ENCODE measurements at places on chromosomes 16 and 17.

DNA sequence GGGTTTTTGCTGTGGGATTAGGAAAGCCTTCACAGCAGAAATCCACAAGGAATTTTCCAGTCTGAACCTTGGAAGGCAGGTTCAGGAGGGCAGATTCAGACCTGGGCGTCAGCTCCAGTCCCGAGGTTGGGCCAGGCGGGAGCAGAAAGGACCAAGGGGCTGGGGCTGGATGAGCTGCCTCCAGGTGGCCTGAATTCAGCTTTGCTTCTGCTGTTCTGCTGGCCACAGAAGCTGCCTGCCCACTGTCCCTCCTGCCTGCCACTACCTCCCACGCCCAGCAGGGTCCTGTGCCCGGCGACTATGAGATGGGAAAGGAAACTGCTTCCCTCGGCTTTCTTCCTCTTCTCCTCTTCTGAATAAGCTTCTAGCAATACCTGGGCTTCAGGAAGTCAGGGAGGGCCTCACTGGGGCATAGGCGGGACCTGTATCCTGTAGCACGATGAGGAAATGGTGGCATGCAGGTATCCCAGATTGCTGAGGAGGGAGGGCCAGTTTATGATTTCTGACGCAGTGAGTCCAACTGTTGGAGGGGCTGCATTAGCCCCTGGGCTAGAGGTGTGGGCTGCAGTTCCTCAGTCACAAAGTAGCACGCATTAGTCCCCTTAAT lies 18.4 kb downstream of the TBX4 start:
- no peak for DNase-seq

DNA sequence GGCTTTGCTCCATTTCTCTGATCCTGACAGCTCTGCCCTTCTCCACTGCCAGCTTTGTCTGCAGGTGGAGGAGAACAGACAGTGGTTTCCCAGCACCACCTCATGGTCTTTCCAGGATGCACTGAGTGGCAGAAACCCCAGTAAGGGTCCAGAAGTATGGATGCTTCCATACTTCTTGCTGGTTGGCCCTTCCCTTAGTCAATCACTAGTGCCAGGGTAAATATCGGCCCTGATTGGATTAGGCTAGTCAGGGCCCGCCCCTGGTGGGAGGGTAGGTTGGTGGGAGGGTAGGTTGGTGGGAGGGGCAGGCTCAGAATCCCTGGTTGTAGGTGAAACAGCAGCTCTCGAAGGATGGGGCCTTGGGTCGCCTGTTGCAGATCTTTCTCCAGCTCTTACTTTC lies 10.2 kb downstream of the RNF213 start:
- peak; percentile 66 for DNase-seq

DNA sequence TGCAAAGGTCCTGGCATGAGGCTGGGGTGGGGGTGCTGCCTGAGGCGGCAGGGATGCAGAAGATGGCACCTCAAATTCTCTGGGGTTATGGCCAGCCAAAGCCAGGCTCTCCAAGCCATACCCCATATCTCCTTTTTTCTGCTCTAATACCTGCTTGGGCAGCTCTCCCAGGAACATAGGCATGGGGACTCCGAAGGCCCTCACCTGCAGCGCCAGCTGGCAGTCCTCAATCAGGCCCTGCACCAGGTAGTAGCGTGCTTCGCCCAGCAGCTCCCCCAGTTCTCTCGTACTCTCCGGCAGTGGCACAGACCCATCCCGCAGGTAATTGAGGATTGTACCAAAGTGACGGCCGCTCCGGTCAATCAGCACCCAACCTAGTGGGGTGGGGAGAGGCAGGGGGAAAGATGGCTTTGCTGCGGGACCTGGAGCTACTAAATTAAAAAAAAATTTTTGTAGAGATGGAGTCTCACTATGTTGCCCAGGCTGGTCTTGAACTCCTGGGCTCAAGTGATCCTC lies 3.0 kb downstream of the KCTD13 start:
- no peak for DNase-seq

DNA sequence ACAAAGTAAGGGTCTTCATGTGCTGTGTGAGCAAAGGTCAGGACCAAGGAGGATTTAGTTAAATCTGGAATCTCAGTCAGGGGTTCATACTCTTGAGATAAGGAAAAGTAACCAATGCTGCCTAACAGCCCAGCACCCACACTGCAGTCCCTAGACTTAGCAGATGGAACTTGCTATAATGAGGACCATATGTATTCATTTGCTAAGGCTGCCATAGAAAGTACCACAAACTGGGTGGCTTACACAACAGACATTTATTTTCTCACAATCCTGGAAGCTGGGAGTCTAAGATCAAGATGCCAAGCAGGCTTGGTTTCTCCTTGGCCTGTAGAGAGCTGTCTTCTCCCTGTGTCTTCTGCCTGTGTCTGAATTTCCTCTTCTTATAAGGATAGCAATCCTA lies 20.8 kb downstream of the ZP2 start:
- DNase-seq = no peak

- DNase-seq = no peak
Measured at GRCh38 chr17:1186214-1186820, 6.5 kb upstream of the ABR start.

GRCh38 chr16:81167851-81168250 lies 70.6 kb upstream of the BCO1 start:
- no peak for DNase-seq

DNA sequence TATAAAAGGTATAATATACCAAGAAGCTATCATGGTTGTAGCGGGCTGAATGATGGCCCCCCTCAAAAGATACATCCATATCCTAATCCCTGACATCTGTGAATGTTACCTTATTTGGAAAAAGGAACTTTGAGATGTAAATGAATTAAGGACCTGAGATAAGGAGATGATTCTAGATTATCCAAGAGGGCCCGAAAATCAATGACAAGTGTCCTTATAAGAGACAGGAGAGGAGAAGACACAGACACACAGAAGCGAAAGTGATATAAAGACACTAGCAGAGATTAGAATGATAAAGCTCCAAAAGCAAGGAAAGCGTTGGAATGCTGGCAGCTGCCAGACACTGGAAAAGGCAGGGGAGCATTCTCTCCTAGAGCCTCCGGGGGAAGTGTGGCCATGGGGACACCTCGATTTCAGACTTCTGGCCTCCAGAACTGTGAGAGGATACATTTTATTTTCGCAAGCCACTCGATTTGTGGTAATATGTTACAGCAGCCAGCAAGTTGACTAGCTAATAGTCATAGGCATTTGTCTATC lies 12.5 kb upstream of the GP1BA start:
- no peak for DNase-seq

- no peak for DNase-seq
Measured at GRCh38 chr16:6279286-6279685, 1053.4 kb upstream of the RBFOX1 start.

GRCh38 chr16:29910819-29911675 lies 10.8 kb downstream of the ASPHD1 start:
- DNase-seq = no peak

DNA sequence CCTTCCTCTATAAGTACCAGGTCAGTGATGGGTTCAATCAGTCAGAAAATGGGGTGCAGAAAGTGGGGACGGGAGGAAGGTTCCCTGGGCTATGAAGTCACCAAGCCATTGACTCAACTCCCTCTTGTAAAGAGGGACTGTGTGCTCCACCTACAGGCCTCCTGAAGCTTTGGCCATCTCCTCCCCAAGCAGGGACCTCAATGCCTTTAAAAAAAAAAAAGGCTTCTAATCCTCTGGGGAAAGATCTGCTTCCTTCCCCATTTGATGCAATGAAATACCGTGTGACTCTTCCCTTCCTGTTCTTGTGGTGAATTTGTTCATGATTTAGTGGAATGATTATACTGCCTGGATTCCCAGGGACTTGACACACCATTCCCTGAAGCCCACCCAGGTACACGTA lies 30.8 kb downstream of the VWA3A start:
- no peak for DNase-seq

GRCh38 chr17:63476854-63477479 lies at the start of gene ACE:
Gene ACE (plus strand): TSS chr17:63477061. CDS start chr17:63477095, 34 bp downstream.
- peak; percentile 49 for DNase-seq

- no peak for DNase-seq
Measured at GRCh38 chr16:81473066-81473488, 28.5 kb downstream of the CMIP start.

- no peak for DNase-seq
Measured at GRCh38 chr16:86356804-86357203, 153.5 kb upstream of the FOXF1 start.

DNA sequence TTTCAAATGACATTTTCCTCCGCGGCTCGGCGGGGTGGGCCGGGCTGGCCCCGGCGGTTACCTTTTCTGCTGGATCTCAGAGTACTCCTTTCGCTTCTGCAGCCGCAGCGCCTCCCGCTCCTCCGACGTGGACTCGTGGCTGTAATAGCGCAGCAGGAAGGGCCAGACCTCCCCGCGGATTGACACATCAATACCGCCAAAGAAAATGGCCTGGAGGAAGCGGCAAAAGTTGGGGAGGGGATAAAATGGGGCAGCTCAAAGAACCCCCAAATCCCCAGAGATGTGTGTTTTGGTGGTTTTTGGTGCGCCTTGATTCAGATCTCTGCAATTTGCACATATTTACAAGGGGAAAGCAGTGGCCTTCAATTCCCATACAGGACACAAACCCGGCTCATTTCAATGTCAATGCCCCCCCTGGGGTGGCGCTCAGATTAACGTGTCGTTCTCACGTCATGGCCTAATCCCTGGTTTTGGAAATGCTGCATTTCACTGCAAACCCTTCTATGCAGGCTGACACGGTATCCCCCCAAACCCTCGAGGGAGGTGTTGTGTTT lies 85.9 kb downstream of the TBC1D16 start:
- DNase-seq = no peak

- peak; percentile 64 for DNase-seq
Measured at GRCh38 chr16:15427648-15428239, 6.6 kb upstream of the BMERB1 start.

- DNase-seq = no peak
Measured at GRCh38 chr17:37273409-37274051, 102.3 kb upstream of the C17orf78 start.

- no peak for DNase-seq
Measured at GRCh38 chr16:88315543-88316105, 67.1 kb upstream of the ZNF469 start.

- DNase-seq = no peak
Measured at GRCh38 chr17:40341808-40342503, 22.6 kb downstream of the GJD3 start.

GRCh38 chr17:70310221-70310672 lies 140.9 kb downstream of the KCNJ2 start:
- DNase-seq = no peak

Measured in activated CD4-positive, alpha-beta T cell treated with anti-CD3 and anti-CD28 coated beads, Interleukin-2, amount 50 U/mL, for 48 hours (primary cell).